ENCODE measurements at places on chromosomes 6 and 20.

- DNase-seq, result no peak
These were observed 83.5 kb downstream of the PRDM13 start for GRCh38 chr6:99689916-99690685.

DNA sequence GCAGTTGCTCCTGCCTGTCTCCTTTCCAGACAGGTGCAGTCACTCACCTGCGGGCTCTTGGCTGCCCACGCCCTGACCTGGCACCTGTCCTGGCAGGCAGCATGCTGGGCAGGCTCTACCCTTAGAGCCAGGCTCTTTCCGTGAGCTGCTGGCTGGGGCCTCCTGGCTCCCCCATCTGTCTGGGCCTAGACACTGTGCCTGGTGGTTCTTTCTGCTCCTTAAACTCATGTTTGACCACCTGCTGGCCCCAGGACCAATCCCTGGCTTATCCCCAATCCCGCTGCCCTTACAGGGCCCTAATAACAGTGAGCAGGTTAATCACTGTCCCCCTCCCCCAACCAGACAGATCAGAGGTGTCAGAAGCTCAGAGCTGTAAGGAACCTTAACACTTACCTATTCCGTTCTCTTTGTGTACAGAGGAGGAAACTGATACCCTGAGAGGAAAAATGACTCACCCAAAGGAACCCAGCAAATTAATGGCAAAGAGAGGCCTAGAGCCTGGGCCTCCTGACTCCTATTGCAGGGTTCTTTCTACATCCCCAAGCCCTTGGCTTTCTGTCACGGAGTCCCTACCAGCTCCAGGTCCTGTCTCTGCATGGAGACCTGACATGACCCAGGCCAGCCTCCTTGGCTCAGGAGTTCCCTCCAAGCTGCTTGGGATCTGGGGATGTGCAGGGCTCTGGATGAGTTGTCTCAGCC lies 54.7 kb downstream of the RAB44 start:
- no peak for DNase-seq

GRCh38 chr6:122702841-122703240 lies 76.7 kb upstream of the FABP7 start:
- no peak for DNase-seq

- no peak for DNase-seq
These were observed 6.6 kb downstream of the GMPR start for GRCh38 chr6:16244869-16245451.

- no peak for DNase-seq
These were observed 144.0 kb downstream of the LRRC1 start for GRCh38 chr6:53938810-53939209.

DNA sequence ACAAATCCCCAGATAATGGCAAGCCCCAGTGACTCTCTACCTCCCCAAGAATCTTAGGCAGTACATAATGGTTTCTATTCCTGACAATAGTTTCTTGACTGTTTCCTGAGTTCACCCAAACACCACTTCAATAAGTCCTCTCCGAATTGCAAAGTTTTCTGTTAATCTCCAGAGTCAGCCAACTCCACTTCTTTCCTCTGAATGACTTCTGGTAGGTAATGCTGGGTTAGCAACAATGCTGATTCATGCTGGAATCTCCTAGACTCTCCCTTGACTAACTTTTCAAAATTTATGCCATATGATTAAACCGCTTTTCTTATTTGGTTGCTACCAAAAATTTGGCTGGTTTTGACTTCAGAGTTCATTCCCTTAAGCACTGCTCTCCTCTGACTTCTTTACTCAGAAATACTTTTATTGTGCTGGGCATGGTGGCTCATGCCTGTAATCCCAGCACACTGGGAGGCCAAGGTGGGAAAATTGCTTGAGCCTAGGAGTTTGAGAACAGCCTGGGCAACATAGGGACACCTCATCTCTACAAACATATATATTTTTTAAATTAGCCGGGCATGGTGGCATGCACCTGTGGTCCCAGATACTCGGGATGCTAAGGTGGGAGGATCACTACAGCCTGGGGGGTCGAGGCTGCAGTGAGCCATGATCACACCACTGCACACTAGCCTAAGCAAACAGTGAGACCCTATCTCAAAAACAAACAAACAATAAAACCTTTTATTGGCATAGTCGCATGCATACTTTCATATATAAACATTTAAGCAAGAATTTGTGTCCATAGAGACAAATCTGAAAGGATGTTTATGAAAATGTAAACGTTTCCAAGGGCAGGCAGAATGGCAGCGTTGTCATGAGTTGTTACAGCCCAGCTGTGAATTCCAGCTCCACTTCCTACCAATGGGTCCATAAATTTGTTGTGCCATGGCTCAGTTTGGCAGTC lies 249.3 kb upstream of the PLN start:
- no peak for DNase-seq

DNA sequence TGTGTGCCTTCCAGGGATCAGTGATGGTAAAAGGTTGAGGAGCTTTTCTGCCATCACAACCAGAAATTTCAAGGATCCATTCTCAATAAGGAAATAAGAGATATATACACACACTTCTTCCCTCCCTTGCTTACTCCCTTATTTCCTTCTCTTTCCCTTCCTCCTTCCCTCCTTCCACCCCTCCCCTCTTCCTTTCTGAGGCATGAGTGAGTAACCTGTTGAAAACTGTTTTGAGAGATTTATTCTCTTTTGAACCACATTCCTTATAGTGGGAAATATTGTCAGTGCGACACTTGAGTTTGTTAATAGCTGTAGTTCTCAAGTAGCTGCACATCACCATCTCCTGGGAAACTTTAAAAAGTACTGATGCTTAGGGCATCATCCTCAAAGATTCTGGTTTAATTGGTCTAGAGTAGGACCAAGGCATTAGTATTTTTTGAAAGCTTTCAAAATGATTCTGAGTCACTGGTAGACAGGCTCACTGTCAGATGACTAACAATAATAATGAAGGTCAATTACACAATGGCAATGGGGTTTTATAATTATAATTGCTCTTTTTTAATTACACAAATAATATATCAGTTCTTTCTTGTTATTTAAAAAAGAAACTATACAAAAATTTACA lies 109.9 kb downstream of the POPDC3 start:
- no peak for DNase-seq

Measured in stimulated activated CD8-positive, alpha-beta memory T cell treated with anti-CD3 and anti-CD28 coated beads, Interleukin-7, amount 100 ng/mL, for 1 hour (primary cell).